GM12865 (cell line): ENCODE measurements at places on chromosomes 6 and 20.
A peak's percentile ranks its signal among the peaks of the same experiment; 100 is the strongest.

GRCh38 chr6:117399126-117399525, 26.6 kb downstream of the ROS1 start:
- no peak for DNase-seq

DNA sequence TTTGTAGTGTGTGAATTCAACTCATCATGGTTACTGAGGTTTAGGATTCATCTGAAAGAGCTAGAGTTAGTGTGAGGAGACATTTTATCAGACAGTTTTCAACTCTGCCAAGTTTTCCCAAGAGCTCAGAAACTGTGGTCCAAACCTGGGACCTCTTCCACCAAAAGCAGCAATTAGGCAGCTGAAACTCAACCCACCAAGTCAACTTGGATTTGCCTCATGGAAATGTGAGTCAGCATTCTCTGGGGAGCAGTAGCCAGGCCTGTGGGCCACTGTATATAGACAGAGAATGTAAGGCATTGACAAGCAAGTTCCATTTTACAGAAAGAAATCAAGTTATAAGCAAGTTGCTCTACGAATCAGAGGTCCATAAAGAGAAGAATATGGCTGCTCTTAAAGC, 178.8 kb upstream of the HDDC2 start:
- no peak for DNase-seq

- no peak for DNase-seq
These were observed 50.4 kb downstream of the JARID2 start for GRCh38 chr6:15296249-15296648.

DNA sequence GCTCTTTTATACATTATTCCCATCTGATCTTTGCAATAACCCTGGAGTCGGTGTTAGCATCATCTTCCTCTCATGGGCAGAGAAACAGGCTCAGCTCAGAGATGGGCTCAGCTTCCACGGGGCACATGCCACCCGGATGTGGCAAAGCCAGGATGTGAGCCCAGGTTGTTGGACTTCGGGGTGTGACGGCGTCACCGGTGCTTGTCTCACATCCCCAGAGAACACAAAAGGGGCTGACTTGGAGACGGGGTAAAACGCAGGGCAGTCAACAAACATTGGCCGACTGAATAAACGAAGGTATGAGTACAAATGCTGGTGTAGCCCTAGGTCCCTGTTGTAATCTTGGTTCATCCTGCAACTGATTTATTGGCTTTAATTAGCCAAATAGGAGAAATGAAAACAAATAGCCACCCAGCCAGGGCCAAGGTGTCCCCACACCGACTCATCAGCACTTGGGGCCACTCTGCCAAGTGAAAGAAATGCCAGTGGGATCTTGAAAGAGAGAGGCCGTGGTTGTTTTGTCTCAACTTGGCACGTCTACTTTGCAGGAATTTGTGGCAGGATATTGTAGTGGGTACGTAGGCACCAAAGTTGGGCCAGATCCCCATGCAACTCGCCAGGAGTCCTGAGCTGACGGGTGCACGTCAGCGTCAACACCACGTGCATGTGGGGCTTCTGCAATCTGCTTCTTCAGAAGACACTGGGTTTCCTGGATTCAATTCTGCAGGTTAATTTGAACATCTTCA, 42.8 kb downstream of the APCDD1L start:
- no peak for DNase-seq

- no peak for DNase-seq
These were observed 3.0 kb upstream of the NFATC2 start for GRCh38 chr20:51545515-51545914.

DNA sequence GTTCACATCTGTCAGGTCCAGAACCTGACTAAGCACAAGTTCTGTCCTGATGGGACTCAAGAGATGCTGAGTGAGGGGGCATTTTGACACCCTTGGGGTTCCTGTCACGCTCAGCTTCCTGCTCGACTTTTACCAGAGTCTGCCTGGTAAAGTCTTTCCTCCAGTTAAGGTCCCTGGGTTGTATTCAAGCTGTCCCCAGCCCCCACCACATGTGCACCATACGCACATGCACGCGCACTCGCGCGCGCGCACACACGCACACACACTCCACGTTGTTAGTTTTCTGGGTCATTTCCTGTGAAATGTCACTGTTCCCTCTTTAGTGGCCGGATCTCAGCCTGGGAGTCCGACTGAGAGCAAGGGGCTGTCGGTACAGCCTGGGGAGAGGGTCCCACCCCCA, 166.1 kb downstream of the GMPR start:
- no peak for DNase-seq

DNA sequence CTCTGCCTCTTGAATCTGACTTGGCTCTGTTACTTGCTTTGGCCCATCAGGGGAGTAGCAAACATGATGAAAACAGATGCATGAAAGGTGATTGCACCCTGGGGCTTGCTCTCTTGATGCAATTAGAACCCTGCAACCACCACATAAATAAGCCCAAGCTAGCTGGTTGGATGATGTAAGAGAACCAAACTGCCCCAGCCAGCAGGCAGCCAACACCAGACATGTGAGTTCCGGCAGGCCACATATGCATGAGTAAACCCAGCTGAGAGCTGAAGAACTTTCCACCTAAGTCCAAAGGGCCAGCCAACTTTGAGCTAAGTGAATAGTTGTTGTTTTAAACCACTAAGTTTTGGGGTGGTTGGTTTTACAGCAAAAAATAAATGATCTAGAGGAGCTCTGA, 268.4 kb downstream of the FARS2 start:
- no peak for DNase-seq

GRCh38 chr6:143394389-143394788, 56.1 kb downstream of the ADAT2 start:
- DNase-seq: no peak

DNA sequence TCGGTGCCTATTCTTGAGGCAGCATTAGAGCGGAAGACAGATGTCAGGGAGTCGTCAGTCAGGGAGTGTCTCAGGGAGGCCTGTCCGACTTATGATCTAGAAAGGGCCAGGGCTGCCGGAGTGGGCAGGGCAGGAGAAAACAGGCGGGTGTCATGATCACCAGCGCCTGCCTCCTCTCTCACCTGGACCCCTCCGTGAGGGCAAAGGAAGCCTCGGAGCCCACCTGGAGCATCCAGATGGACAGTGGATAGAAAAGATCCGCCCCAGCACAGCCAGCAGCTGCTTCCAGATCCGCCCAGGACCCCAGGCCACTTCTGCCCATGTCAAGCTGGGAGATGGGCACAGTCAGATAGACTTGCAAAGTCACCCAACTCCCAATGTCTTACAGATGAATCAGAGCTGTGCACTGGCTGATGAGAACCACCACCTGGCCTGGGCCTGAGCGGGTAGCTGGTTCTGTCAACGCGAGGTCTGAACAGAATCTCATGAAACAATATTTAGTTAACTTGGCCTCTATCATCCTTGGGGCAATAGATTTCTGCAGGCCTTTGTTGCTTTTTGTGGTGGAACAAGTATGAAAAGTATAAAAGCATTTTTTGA, 22.2 kb downstream of the PSMG4 start:
- no peak for DNase-seq

GRCh38 chr20:62528983-62529891, 53.4 kb upstream of the GATA5 start:
- DNase-seq: no peak

DNA sequence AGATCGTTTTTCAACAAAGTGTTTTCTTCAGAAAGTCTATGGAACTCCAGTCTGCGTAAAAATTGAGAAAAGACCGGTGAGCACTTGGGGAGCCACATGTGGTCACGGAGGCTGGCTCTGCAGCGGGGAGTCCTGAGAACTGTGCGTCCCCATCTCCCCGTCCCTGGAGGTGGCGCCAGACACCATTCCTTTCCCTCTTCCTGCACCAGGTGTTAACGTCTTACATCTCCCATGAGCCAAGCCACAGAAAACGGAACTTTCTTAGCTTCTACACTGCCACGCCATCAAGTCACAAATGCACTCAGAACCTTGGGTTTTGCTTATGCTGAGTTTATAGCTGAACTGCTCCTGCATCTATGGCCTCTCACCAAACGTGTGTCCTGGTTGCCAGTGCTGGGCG, 62.6 kb downstream of the GINS1 start:
- peak; percentile 67 for DNase-seq

DNA sequence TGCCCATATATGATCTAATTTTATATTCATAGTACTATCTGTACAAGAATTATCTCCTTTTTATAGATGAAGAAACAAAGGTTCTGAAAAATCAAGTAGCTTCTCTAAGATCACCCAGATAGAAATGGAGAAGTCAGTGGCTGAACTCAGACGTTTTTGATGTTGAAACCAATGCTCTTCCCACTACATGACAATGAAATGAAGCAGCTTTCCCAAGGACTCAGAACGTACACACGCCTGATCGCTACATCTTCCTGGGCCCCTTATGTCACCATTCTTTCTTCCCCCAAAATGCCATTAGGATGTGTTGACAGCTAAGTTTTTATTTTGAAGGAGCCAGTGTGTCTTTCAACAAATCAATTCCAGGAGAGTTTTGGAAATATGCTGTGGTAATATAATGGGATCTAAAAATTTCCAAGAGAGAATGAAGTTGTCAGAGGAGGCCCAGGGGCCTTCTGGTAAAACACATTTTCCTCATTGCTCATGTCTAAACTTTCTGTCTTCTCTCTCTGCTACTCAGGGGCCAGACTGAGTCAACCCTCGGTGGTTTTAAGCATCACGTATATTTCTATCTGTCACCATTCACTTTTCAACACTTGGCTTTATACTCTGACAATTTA, 98.1 kb upstream of the COL21A1 start:
- no peak for DNase-seq

GRCh38 chr20:53579581-53580375, 13.9 kb downstream of the ZNF217 start:
- peak; percentile 49 for DNase-seq

GRCh38 chr6:5525209-5525608, 263.9 kb downstream of the FARS2 start:
- DNase-seq: no peak

- DNase-seq: no peak
These were observed 45.8 kb upstream of the SMIM8 start for GRCh38 chr6:87276624-87277023.

DNA sequence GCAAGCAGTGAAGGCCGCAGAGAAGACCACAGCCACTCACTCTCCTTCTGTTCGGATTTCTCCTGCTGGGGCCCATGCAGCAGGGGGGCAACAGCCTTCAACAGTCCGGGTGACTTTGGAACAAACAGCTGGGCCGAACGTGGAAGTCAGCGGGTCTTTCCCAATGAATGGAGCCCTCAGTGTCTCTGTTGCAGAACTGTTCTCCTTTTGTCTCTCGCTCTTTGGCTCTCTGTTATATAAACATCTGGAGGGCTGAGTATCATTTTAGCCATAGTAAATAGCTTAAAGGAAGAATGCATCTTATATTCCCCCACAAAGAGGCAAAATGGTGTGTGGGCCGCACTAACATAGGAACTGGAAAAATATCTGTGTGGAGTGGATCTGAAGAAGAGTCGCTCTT, 136.7 kb upstream of the RALGAPA2 start:
- no peak for DNase-seq

DNA sequence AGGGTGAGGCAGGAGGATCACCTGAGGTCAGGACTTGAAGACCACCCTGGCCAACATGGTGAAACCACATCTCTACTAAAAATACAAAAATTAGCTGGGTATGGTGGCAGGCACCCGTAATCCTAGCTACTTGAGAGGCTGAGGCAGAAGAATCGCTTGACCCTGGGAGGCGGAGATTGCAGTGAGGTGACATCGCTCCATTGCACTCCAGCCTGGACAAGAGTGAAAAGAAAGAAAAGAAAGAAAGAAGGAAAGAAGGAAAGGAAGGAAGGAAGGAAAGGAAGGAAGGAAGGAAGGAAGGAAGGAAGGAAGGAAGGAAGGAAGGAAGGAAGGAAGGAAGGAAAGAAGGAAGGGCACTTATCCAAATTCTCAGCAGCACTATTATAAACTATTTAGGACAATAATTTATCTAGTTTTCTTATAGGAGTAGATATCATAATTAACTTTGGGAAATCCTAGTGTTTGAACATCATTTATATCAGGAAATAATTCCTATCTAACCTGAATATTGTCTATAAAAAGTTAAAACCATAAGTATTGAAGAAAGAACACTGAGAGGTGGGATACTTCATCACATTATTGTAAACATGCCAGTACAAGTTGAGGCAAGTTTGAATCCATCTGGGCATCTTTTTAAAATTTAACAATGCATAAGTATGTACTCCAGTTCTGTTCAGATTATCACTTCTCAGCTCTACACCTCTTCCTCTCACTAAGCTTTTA, 305.5 kb downstream of the SLC35F1 start:
- DNase-seq: no peak

DNA sequence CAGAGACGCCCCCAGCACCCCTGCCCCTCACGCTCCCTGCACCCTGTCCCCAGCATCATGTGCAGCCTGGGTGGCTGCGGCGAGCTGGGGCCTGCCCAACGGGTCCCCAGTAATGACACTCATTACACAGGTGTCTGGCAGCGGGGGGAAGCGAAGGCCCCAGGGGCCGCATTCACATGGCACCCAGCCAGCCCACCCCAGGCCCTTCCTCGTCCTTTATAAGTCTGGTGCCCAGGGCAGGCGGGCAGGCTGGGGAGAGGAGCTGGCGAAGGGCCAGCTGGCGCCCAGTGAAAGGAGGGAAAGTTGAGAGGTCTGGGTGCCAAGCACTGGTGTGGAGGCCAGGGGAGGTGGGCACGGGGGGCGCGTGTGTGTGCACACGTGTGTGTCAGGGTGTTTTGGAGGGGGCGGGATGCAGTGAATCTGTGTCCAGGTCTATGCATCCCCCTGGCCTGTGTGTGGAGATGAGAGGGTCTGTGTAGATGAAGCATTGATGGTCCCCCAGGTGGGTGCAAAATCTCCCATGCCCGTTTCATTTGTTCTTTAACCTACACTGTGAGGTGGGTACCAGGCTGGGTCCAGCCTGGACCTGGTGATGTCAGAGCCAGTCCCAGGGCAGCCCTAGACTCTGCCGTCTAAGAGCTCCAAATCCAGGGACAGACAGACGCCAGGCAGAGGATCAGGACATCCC, 105.3 kb downstream of the CEBPB start:
- DNase-seq: no peak

- no peak for DNase-seq
These were observed 730 bp downstream of the PARD6B start for GRCh38 chr20:50731930-50732690.

GRCh38 chr20:24703284-24703610, 233.8 kb downstream of the SYNDIG1 start:
- no peak for DNase-seq

GRCh38 chr6:14451594-14452374, 334.2 kb downstream of the CD83 start:
- DNase-seq: no peak

- DNase-seq: peak; percentile 28
These were observed 113.7 kb upstream of the GGTLC1 start for GRCh38 chr20:24102290-24102689.

GRCh38 chr20:63117661-63118302, 98.1 kb downstream of the YTHDF1 start:
- DNase-seq: no peak

- no peak for DNase-seq
These were observed 25.9 kb downstream of the ELOVL2 start for GRCh38 chr6:11018225-11018624.

GRCh38 chr6:24990944-24991809, 55.4 kb upstream of the RIPOR2 start:
- DNase-seq: no peak
